Neural progenitor cell (in vitro differentiated cells): ENCODE measurements at places on chromosomes 16 and 17. TPM values are rescaled to one million over a fixed set of nuclear protein-coding genes. Genes with fewer than 3 reads are reported as not detected.

Gene HSD17B1
- total RNA-seq, result 2.2 and 2.6 TPM in 2 replicates

Gene NPIPB13
- total RNA-seq, result 1.9 and 4.0 TPM in 2 replicates

Gene PRSS27
- total RNA-seq, result 1.8 and 5.1 TPM in 2 replicates

Gene MYH1
- total RNA-seq, result not detected in 2 replicates

Gene SLC52A1
- 0.31 TPM in 1 of 2 replicates, not detected in the other for total RNA-seq

Gene MARCHF10
- 0.46 and 0.51 TPM in 2 replicates for total RNA-seq

Gene HSPB9
- total RNA-seq, result 0.12 and 0.65 TPM in 2 replicates

DNA sequence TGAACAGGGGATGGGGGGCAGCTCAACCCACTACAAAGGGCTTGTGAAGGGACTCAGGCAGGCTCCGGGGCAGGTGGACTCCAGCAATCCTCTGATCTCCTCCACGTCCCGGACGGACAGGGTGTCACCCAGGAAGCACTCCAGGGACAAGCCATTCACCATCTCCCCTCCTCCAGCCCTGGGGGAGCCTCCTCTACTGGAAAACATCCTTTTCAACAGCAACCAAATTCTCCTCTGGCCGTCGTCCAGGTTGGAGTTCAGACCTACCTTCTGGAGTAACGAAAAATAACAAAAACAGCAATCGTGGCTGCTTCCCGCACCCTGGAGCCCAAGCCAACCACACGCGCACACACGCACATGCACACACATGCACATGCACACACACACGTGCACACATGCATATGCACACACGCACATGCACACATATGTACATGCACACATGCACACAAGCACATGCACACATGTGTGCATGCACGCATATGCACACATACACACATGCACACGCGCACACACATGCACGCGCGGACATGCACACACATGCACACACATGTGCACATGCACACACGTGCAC is 8.9 kb upstream of the RBFOX3 start:
- DNase-seq, result no peak
- H3K27me3 ChIP-seq, result no peaks in the 10 kb centered on the region
- no peak overlapping the region for H3K4me3 ChIP-seq
- H3K36me3 ChIP-seq, result no peaks in the 10 kb centered on the region
- peaks cover 23% of the 10 kb centered on the region for H3K4me1 ChIP-seq
- no peak overlapping the region for H3K27ac ChIP-seq

DNA sequence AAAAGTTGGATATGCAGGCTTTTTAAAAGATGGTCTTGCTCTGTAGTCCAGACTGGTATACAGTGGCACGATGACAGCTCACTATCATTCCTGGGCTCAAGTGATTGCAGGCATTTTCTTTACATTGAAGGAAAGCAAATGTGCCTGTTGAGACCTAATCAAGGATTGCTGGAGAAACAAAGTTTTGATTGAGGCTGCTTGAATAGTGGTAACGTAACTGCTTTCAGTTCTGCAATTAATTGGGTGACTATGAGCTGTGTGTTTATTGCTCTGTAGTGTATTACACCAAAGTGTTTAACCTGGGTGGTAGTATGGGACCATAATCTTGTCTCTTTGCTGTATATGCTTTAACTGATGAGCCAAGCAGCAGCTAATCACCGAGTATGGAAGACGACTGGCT is 2.3 kb downstream of the UBB start:
- no peak for DNase-seq
- H3K27me3 ChIP-seq, result no peaks in the 10 kb centered on the region
- H3K36me3 ChIP-seq, result peaks cover 5% of the 10 kb centered on the region
- H3K4me3 ChIP-seq, result peak overlapping the region; percentile 89
- peaks cover 21% of the 10 kb centered on the region for H3K4me1 ChIP-seq

- H3K27me3 ChIP-seq, result no peaks in the 10 kb centered on the region
- H3K27ac ChIP-seq, result no peak overlapping the region
- H3K36me3 ChIP-seq, result no peaks in the 10 kb centered on the region
Observed at GRCh38 chr16:8872967-8873865, 4.4 kb upstream of the CARHSP1 start.

DNA sequence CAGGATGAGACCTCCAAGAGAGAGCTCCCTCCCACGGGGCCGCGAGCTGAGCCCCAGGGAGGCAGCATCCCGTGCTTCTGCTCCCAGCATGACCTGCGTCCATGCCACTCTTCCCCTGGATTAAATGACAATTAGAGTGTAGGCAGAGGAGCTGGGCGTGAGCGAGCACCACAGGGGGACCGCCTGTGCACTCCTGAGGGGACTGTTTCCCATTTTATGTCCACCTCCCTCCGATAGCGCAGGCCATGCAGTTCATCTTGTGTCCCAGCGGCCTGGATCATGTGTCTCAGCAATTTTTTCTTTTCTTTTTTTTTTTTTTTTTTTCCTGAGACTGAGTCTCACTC is 5.8 kb upstream of the IL17C start:
- no peak overlapping the region for H3K27ac ChIP-seq
- H3K4me1 ChIP-seq, result peaks cover 4% of the 10 kb centered on the region
- no peak for DNase-seq
- peaks cover 35% of the 10 kb centered on the region for H3K27me3 ChIP-seq
- no peaks in the 10 kb centered on the region for H3K36me3 ChIP-seq
- no peak overlapping the region for H3K4me3 ChIP-seq

DNA sequence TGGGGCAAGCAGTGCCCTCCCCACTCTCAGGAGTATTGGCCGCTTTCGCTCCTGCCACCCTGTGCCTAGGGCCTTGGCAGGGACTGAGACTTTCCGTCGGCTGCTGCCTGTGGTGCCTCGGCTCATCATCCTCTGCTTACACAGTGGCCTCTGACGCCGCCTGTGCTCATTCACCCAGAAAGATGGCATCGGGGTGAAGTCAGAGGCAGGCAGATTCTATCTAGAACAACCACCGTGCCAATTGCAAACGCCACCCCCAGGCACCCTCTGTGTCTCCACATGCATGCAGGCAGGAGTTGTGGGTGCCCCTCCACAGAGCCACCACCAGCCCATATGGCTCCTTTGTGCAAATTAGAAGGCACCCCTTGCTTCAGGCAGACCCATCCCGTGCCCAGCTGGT is 154.2 kb upstream of the GSE1 start:
- peaks cover 35% of the 10 kb centered on the region for H3K4me1 ChIP-seq
- peaks cover 56% of the 10 kb centered on the region for H3K27me3 ChIP-seq
- no peaks in the 10 kb centered on the region for H3K36me3 ChIP-seq
- no peak overlapping the region for H3K27ac ChIP-seq
- no peak overlapping the region for H3K4me3 ChIP-seq

GRCh38 chr17:78933025-78933958 is 8.1 kb upstream of the TIMP2 start:
- no peaks in the 10 kb centered on the region for H3K36me3 ChIP-seq
- H3K27ac ChIP-seq, result no peak overlapping the region
- peaks cover 10% of the 10 kb centered on the region for H3K4me1 ChIP-seq
- no peaks in the 10 kb centered on the region for H3K27me3 ChIP-seq
- H3K4me3 ChIP-seq, result no peak overlapping the region

DNA sequence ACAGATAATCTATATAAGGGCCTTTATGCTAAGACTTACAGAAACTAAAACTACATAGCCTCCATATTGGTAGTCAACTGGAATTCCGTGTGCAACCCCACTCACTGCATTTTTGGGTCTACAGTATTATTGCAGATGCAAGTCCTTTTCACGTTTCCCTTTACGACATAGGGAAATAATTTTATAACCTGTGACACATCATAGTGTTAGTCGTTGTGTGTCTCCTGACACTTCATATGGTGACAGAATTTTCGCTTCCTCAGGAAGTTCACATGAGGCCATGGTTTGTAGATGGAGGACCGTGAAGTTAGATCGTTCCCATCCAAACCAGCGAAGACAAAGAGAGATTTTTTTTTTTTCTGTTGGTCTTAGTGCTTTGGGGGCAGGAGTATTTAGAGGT is 15.7 kb upstream of the MRC2 start:
- H3K36me3 ChIP-seq, result peaks cover 3% of the 10 kb centered on the region
- no peak overlapping the region for H3K27ac ChIP-seq
- no peak overlapping the region for H3K4me3 ChIP-seq
- H3K27me3 ChIP-seq, result no peaks in the 10 kb centered on the region
- no peak for DNase-seq

- H3K27ac ChIP-seq, result no peak overlapping the region
- no peak for DNase-seq
- H3K4me1 ChIP-seq, result peaks cover 13% of the 10 kb centered on the region
- no peaks in the 10 kb centered on the region for H3K36me3 ChIP-seq
- peaks cover 36% of the 10 kb centered on the region for H3K27me3 ChIP-seq
Observed at GRCh38 chr16:57531253-57531575, 5.2 kb downstream of the CCDC102A start.

DNA sequence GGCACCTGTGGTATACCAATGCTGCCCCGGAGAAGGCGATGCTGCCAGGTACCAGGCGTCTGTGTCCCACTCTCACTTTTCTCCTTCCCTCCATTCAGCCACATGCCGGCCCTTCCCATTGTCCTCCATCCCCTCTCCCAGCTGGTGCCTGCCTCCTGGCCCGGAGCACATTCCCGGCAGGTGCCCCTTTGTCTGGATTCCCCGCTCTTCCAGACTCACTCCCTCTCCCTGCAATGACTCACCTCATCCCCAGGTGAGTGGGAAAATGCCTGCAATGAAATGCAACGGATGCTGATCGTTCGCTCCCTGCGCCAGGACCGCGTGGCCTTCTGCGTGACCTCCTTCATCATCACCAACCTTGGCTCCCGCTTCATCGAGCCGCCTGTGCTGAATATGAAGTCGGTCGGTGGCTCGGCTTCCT is 10.4 kb upstream of the KDM6B start:
- no peak overlapping the region for H3K4me3 ChIP-seq
- no peaks in the 10 kb centered on the region for H3K36me3 ChIP-seq
- H3K4me1 ChIP-seq, result no peaks in the 10 kb centered on the region
- H3K27me3 ChIP-seq, result peaks cover 53% of the 10 kb centered on the region
- no peak for DNase-seq
- no peak overlapping the region for H3K27ac ChIP-seq

- no peak overlapping the region for H3K4me3 ChIP-seq
- H3K36me3 ChIP-seq, result no peaks in the 10 kb centered on the region
- no peak for DNase-seq
Observed at GRCh38 chr17:57587193-57587969, 157.7 kb downstream of the CCDC182 start.

- no peaks in the 10 kb centered on the region for H3K27me3 ChIP-seq
- H3K4me1 ChIP-seq, result peaks cover 13% of the 10 kb centered on the region
- no peak overlapping the region for H3K4me3 ChIP-seq
- no peak for DNase-seq
- H3K36me3 ChIP-seq, result no peaks in the 10 kb centered on the region
Observed at GRCh38 chr16:88005968-88006367, 54.7 kb downstream of the BANP start.

- peaks cover 36% of the 10 kb centered on the region for H3K4me1 ChIP-seq
- no peaks in the 10 kb centered on the region for H3K27me3 ChIP-seq
- H3K27ac ChIP-seq, result no peak overlapping the region
Observed at GRCh38 chr17:50260501-50260911, 13.8 kb upstream of the TMEM92 start.

GRCh38 chr17:78878871-78879527 is 24.0 kb downstream of the CEP295NL start:
- no peak overlapping the region for H3K27ac ChIP-seq
- H3K27me3 ChIP-seq, result no peaks in the 10 kb centered on the region
- no peak for DNase-seq
- peaks cover 26% of the 10 kb centered on the region for H3K4me1 ChIP-seq
- H3K36me3 ChIP-seq, result no peaks in the 10 kb centered on the region
- no peak overlapping the region for H3K4me3 ChIP-seq

DNA sequence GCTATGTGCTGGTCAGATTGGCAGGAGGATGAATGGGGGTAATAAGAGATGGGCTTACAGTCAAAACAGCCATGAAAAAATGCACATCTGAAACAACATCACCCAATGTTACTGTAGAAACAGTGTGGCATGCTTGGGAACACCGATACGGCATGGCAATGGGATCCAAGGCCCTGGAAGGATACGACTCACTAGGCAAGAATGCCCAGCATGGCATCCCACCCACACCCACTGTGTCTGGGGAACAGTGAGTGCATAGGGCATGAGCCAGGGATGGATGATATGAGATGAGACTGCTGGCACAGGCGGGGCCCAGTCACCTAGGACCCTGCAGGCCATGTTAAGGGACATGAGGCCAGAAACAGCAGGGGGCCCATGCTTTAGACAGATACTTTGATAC is 11.5 kb downstream of the TRIM25 start:
- no peaks in the 10 kb centered on the region for H3K36me3 ChIP-seq
- H3K4me3 ChIP-seq, result no peak overlapping the region
- DNase-seq, result no peak
- H3K27me3 ChIP-seq, result no peaks in the 10 kb centered on the region
- no peaks in the 10 kb centered on the region for H3K4me1 ChIP-seq

DNA sequence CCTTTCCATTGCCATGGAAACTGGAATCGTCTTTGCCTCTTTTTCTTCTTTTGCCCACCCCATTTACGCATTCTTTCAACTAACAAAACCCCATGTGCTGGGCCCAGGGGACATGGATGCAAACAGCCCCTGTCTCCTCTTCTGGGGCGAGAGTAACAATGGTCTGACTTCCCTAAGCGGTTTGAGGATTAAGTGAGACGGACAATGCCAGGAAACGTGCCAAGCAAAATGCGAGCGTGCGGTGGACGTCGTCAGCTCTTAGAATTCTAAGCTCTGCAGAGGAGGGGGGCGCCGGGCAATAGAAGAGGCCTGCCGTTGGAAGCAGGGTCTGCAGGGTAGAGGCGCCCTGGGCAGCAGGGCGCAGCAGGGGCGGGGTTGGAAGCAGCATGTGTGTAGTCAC is 42.4 kb upstream of the JPH3 start:
- H3K36me3 ChIP-seq, result no peaks in the 10 kb centered on the region
- no peaks in the 10 kb centered on the region for H3K27me3 ChIP-seq
- H3K4me3 ChIP-seq, result no peak overlapping the region
- DNase-seq, result peak; percentile 48
- no peak overlapping the region for H3K27ac ChIP-seq

GRCh38 chr17:2025622-2026309 is 632 bp upstream of the RTN4RL1 start:
- peak; percentile 74 for DNase-seq
- no peak overlapping the region for H3K27ac ChIP-seq
- H3K27me3 ChIP-seq, result peaks cover 90% of the 10 kb centered on the region
- H3K4me1 ChIP-seq, result peaks cover 23% of the 10 kb centered on the region

GRCh38 chr16:85584267-85584666 is 28.9 kb upstream of the GSE1 start:
- H3K27me3 ChIP-seq, result peaks cover 22% of the 10 kb centered on the region
- DNase-seq, result no peak
- peaks cover 94% of the 10 kb centered on the region for H3K4me1 ChIP-seq
